Heart right ventricle (tissue), 16 donors: ENCODE measurements at places on chromosomes 5 and 9.

GRCh38 chr5:135013445-135013844, 20.6 kb downstream of the PITX1 start:
- no peak overlapping the region for H3K27ac ChIP-seq
- H3K27me3 ChIP-seq = no peaks in the 10 kb centered on the region
- no peaks in the 10 kb centered on the region for H3K4me1 ChIP-seq
- no peaks in the 10 kb centered on the region for H3K36me3 ChIP-seq

DNA sequence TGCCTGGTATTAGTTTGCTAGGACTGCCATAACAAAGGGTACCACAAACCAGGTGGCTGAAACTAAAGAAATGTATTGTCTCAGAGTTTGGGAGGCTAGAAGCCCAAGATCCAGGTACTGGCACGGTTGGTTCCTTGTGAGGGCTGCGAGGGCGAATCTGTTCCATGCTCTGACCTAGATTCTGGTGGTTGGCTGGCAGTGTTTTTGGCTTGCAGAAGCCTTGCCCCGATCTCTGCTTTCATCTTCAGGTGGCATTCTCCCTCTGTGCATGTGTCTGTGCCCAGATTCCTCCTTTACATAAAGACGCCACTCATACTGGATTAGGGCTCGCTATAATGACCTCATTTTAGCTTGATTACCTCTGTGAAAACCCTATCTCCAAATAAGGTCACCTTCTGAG, 36.7 kb downstream of the RAI14 start:
- H3K36me3 ChIP-seq = no peaks in the 10 kb centered on the region
- peaks cover 39% of the 10 kb centered on the region for H3K4me1 ChIP-seq
- no peak for DNase-seq
- H3K27me3 ChIP-seq = no peaks in the 10 kb centered on the region
- no peak overlapping the region for H3K27ac ChIP-seq
- no peak overlapping the region for H3K4me3 ChIP-seq

GRCh38 chr5:35754481-35754880, 102.2 kb upstream of the IL7R start:
- no peak overlapping the region for H3K4me3 ChIP-seq
- no peaks in the 10 kb centered on the region for H3K4me1 ChIP-seq
- H3K27me3 ChIP-seq = no peaks in the 10 kb centered on the region
- no peak overlapping the region for H3K27ac ChIP-seq

DNA sequence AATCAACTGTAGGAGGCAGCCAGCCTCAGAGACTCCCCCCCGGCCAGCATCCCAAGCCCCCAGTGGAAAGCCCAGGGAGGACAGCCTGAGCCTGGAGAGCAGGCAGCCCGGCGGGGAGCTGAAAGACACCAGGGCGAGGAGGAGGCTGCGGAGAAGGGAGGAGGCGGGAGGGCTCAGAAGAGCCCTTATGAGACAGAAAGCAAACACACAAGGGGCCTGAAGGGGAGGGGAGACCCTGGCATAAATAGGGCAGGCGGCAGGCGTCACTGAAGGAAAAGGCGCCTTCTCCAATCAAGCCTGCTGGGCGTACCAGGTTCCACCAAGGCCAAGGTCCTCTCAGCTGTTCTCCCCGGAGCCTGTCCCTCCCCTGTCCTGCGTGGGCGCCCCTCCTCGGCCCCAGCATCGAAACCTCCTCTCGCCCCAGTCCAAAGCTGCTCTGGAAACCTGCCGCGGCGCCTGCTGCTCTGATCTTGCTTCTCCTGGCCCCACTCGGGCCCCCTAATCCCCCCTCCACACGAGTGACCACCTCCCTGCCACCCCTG, 1.3 kb downstream of the SLC9A3 start:
- DNase-seq = no peak
- H3K36me3 ChIP-seq = no peaks in the 10 kb centered on the region
- H3K27me3 ChIP-seq = peaks cover 100% of the 10 kb centered on the region
- no peak overlapping the region for H3K27ac ChIP-seq
- H3K4me3 ChIP-seq = no peak overlapping the region

GRCh38 chr5:73369278-73369677, 79.3 kb downstream of the FOXD1 start:
- H3K4me1 ChIP-seq = no peaks in the 10 kb centered on the region
- no peaks in the 10 kb centered on the region for H3K36me3 ChIP-seq
- peaks cover 72% of the 10 kb centered on the region for H3K27me3 ChIP-seq
- no peak for DNase-seq

DNA sequence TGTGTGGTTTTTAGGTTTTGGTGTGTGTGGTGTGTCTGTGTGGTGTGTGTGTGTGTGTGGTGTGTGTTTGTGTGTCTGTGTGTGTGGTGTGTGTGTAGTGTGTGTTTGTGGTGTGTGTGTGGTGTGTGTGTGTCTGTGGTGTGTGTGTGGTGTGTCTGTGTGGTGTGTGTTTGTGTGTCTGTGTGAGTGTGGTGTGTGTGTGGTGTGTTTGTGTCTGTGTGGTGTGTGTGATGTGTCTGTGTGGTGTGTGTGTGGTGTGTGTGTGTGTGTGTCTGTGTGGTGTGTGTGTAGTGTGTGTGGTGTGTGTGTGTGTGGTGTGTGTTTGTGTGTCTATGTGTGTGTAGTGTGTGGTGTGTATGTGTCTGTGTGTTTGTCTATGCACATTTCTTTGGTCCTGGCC, 25.0 kb upstream of the NKD2 start:
- no peak for DNase-seq
- no peak overlapping the region for H3K4me3 ChIP-seq
- H3K4me1 ChIP-seq = peaks cover 8% of the 10 kb centered on the region
- H3K36me3 ChIP-seq = no peaks in the 10 kb centered on the region

DNA sequence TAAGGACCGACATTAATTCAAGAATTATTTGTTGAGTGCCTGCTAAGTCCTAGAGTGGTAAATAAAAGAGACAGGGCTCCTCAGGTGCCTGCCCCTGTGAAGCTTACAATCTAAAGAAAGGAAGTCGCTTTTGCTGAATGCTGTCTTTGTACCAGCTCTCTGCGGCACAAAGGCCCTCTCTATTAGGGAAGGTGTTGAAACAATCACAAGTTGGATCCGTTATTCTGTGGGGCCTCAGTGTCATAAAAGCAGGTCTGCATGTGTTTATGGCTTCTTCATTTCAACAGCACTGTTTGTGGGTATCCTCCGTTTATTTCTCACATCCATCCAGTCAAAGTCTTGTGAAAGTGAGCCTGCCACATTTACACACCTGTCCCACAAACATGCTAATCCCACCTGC, 7.0 kb upstream of the MVB12B start:
- no peaks in the 10 kb centered on the region for H3K27me3 ChIP-seq
- H3K4me1 ChIP-seq = peaks cover 6% of the 10 kb centered on the region
- no peak overlapping the region for H3K4me3 ChIP-seq
- H3K36me3 ChIP-seq = no peaks in the 10 kb centered on the region
- no peak for DNase-seq

DNA sequence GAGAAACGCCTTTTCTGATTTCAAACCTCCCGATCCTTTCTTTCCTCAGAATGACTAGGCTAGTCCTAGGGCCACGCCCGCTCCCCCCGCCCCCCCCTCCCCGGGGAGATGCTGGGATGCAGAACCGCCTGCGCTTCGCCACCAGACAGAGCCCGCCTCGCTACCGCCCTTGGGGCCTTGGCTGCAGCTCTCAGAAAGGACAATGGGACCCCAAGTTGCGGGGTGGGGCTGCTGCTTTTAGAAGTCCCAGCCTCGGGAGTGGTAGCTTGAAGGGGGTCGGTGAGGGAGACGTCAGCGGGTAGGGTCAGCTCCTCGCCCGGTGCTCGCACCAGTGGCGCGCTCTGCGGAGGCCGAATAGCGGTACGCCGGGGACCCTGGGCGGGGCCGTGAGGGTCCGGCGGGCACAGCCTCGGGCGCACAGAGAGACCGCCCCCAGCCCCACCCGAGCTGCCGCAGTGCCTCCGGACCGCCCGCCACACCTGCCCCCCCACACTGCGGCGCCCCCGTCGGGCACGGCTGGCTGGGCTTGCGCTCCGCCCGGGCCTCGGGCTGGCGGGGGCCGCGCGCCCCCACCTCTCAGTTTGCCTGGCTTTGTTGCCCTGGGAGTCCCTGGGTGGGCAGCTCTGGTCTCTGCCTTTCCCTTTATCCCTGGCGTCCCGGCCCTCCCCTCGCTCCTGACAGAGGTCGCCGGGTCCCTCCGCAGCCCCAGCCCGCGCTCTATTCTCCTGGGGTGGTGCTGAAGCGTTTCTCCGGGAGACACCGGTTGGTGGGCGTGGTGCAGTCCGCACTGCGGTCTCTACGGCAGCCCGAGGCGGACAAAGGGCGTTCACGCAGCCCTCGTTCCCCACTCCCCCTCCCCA, 1.2 kb downstream of the MAP1B start:
- H3K27ac ChIP-seq = peak overlapping the region; percentile 91
- H3K27me3 ChIP-seq = no peaks in the 10 kb centered on the region
- peaks cover 23% of the 10 kb centered on the region for H3K4me1 ChIP-seq
- no peaks in the 10 kb centered on the region for H3K36me3 ChIP-seq
- peak; percentile 86 for DNase-seq

GRCh38 chr9:98539954-98540353, 168.8 kb downstream of the GABBR2 start:
- no peak for DNase-seq
- no peaks in the 10 kb centered on the region for H3K36me3 ChIP-seq
- no peak overlapping the region for H3K27ac ChIP-seq
- peaks cover 14% of the 10 kb centered on the region for H3K27me3 ChIP-seq

GRCh38 chr9:133320421-133320881, 15.5 kb downstream of the SURF6 start:
- H3K36me3 ChIP-seq = no peaks in the 10 kb centered on the region
- H3K27me3 ChIP-seq = no peaks in the 10 kb centered on the region
- H3K4me1 ChIP-seq = no peaks in the 10 kb centered on the region
- H3K4me3 ChIP-seq = no peak overlapping the region

- no peaks in the 10 kb centered on the region for H3K27me3 ChIP-seq
- no peak overlapping the region for H3K27ac ChIP-seq
- no peak overlapping the region for H3K4me3 ChIP-seq
- H3K36me3 ChIP-seq = no peaks in the 10 kb centered on the region
Measured at GRCh38 chr5:139381837-139382761, 998 bp downstream of the SLC23A1 start.

- peak overlapping the region; percentile 13 for H3K27ac ChIP-seq
- H3K27me3 ChIP-seq = no peaks in the 10 kb centered on the region
- DNase-seq = no peak
- H3K4me1 ChIP-seq = peaks cover 28% of the 10 kb centered on the region
Measured at GRCh38 chr5:158998793-158999325, 100.9 kb downstream of the EBF1 start.

DNA sequence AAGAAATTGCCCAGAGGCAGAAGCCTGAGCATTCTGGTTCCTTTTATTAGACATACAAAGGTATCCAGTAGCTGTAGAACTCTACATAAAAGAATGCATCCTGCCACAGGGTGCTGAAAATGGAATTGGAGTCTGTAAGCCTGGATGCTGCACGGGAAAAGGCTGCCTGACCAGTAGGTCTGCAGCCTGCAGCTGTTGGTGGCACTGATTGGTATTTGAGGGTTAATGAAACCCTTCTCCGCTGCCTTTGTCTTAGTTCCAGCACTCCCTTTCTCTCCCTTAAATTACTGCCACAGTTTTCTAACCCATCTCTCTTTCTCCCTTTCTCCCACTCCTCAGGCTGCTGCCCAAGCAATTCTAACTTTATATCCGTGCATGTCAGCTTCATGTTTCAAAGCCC, 64.7 kb downstream of the BRINP1 start:
- H3K4me1 ChIP-seq = no peaks in the 10 kb centered on the region
- H3K4me3 ChIP-seq = no peak overlapping the region
- H3K36me3 ChIP-seq = no peaks in the 10 kb centered on the region

DNA sequence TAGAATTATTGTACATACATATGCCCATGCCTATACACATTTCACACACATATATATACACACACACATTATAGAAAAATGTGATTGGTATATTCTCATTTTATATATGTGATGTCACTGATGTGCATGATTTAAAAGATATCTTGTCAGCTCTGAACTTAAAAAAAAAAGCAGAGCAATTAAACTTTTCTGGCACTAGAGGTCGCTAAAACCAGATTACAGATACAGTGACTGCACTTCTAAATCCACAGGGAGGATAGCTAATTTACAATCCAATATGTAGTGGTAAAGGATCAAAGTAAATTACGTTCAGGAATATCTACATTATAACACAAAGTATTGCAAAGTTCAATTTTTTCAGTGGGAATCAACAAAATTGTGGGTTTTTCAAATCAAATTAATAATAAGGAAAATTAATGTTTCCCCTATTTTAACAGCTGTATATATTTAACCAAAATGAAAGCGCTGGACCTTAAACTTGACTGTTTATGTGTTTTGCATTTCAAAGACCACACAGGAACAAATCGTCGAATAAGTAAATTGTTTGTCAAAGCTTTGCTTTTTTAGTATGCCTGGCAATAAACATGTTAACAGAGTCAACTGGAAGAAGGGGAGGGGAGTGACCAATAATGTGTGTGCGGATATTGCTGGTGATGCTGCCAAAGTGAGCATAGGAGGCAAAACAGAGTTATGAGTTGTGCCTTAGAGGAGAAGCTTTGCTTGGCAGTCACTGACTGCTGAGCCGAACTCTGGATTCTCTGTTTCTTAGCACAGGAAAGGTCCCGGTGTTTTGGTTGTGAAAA, 1201.4 kb upstream of the C9orf72 start:
- no peak overlapping the region for H3K27ac ChIP-seq
- H3K36me3 ChIP-seq = no peaks in the 10 kb centered on the region
- H3K27me3 ChIP-seq = no peaks in the 10 kb centered on the region
- no peaks in the 10 kb centered on the region for H3K4me1 ChIP-seq

DNA sequence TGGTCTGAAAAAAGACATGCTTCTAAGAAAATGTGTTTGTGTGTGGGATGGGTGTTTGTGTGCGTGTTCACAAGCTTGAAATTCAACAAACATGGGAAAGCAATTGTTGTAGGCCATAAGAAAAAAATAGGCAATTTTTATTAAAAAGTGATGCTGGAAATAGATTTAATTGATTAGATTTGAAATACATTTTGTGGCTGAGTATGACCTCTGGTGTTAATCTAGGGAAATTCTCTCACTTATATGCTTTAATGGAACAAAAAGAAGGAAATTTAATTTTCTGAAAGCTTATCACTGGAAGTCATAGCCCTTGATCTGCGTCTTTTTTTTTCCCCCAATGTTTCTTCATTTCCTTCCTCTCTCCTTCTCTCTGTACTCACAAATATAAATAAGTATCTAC, 3.5 kb upstream of the KCNN2 start:
- H3K27me3 ChIP-seq = peaks cover 24% of the 10 kb centered on the region
- no peaks in the 10 kb centered on the region for H3K36me3 ChIP-seq
- H3K4me3 ChIP-seq = no peak overlapping the region
- no peak for DNase-seq

DNA sequence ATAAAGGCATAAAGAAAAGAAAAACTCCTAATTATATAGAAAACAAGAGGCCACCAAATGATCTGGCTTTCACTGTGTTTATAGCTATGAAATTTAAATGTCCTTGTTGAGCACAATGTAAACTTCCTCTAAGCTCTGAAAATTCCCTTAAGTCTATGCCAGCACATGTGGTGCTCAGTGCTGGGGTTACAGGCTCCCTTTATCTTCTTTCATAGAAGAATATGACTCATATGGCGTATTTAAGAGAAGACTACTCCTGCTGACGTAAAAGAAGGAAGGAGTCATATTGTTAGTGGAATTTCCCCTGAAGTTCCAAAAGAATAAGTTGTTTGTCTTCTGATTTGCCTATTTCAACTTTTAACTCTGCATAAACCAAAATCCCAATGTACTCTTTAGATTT, 30.4 kb downstream of the RNF145 start:
- H3K27me3 ChIP-seq = no peaks in the 10 kb centered on the region
- peaks cover 90% of the 10 kb centered on the region for H3K4me1 ChIP-seq
- no peak for DNase-seq
- H3K4me3 ChIP-seq = no peak overlapping the region
